ENCODE measurements at places on chromosomes 13 and 19. TPM values are rescaled to one million over a fixed set of nuclear protein-coding genes. Genes with fewer than 3 reads are reported as not detected.

Gene LRRC25
- not detected for total RNA-seq

Gene CCDC70
- not detected for total RNA-seq

Gene ZNF573
- total RNA-seq: 8.5 TPM

DNA sequence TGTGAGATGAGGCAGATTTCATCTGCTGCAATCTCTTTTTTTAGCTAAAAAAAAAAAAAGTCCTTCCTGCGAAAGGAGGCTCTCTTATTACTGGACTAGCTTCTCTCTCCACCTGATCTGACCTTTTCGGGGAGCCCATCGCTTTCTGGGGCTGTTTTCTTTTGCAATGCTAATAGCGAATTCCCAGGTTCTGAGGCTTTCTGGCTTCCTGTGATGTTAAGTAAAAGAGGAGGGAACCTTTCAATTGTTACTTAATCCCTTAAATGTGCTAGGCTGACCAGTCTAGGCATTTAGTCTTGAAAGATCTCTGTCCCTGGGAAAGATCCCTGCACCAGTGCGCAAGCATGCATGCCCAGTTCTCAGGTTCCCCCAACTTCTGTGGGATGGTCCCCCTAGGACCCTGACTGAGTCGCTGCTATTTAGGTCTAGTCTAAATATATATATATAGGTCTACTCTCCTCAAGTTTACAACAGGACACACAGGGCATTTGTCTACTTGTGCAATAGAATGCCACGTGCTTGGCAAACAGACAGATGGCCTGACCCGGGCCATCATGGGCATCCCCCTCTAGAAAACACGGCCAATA is 224.7 kb downstream of the ZNF536 start:
- H3K4me3 ChIP-seq: no peak overlapping the region
- H3K4me1 ChIP-seq: no peaks in the 10 kb centered on the region
- no peaks in the 10 kb centered on the region for H3K27me3 ChIP-seq
- DNase-seq: no peak

GRCh38 chr19:7098096-7098495 is 28.6 kb downstream of the ZNF557 start:
- no peak for DNase-seq
- H3K4me1 ChIP-seq: no peaks in the 10 kb centered on the region
- H3K27me3 ChIP-seq: no peaks in the 10 kb centered on the region
- peak overlapping the region; percentile 66 for H3K4me3 ChIP-seq
- H3K36me3 ChIP-seq: no peaks in the 10 kb centered on the region

DNA sequence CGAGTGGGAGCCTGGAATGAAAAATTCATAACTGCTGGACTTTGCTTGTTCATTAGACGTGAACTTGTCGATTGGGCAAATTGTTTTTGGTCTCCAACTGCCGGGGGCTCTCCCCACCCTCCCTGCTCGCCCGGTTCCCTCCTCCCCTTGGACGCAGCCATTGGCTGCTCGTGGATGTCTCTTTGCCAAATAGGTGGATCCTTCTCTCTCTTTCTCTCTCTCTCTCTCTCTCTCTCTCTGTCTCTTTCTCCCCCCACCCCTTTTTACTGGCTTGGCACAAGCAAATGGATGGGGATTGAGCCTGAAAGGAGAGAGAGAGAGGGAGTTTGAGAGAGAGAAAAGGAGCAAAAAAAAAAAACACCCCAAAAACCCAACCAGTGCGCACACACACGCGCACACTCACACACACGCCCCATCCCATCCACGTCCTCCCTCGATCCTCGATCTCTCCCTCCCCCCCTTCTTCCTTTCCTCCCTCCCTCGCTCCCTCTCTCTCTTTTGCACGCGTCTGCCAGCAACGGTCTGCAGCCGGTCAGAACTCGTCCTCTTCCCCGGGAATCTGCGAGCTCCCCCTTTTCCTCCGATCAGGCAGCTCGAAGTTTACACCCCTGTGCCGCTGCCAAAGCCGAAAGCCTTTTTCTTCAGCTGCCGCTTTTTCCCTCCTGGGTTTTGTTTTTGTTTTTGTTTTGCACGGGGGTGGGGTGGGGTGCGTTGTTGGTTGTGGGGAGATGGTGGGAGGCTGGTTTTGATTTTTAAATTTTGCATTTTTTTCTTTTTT is 27.8 kb downstream of the NFIX start:
- DNase-seq: peak; percentile 97
- H3K36me3 ChIP-seq: peaks cover 4% of the 10 kb centered on the region
- H3K27ac ChIP-seq: peak overlapping the region; percentile 80
- H3K4me1 ChIP-seq: peaks cover 30% of the 10 kb centered on the region
- no peaks in the 10 kb centered on the region for H3K27me3 ChIP-seq

GRCh38 chr13:91758724-91759123 is 360.3 kb downstream of the GPC5 start:
- no peak overlapping the region for H3K27ac ChIP-seq
- no peaks in the 10 kb centered on the region for H3K4me1 ChIP-seq
- H3K27me3 ChIP-seq: no peaks in the 10 kb centered on the region

GRCh38 chr13:20219577-20219976 is 12.5 kb downstream of the GJB6 start:
- H3K27ac ChIP-seq: no peak overlapping the region
- no peaks in the 10 kb centered on the region for H3K36me3 ChIP-seq
- H3K4me1 ChIP-seq: no peaks in the 10 kb centered on the region
- DNase-seq: no peak
- H3K27me3 ChIP-seq: peaks cover 16% of the 10 kb centered on the region
- no peak overlapping the region for H3K4me3 ChIP-seq

DNA sequence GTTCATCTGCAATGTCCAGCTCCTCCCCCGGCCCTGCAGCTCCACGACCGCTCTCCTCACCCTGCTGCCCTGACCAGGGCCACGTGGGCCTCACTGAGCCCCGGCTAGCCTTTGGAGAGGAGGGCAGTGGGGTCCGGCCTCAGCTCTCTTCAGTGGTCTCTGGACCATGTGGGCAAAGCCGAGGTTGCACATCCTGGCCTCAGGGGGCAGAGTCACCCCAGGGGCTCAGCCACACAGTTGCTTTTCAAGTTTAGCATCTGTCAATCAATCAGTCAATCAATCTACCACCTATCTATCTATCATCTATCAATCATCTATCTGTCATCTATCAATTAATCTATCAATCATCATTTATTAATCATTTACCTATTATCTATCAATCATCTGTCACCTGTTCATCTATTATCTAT is 3.0 kb upstream of the DIRAS1 start:
- no peaks in the 10 kb centered on the region for H3K36me3 ChIP-seq
- H3K4me1 ChIP-seq: no peaks in the 10 kb centered on the region
- peaks cover 5% of the 10 kb centered on the region for H3K27me3 ChIP-seq
- H3K27ac ChIP-seq: no peak overlapping the region

GRCh38 chr13:32537580-32538142 is 934 bp downstream of the N4BP2L2 start:
- no peaks in the 10 kb centered on the region for H3K27me3 ChIP-seq
- peak; percentile 51 for DNase-seq
- peak overlapping the region; percentile 78 for H3K4me3 ChIP-seq
- no peaks in the 10 kb centered on the region for H3K4me1 ChIP-seq

DNA sequence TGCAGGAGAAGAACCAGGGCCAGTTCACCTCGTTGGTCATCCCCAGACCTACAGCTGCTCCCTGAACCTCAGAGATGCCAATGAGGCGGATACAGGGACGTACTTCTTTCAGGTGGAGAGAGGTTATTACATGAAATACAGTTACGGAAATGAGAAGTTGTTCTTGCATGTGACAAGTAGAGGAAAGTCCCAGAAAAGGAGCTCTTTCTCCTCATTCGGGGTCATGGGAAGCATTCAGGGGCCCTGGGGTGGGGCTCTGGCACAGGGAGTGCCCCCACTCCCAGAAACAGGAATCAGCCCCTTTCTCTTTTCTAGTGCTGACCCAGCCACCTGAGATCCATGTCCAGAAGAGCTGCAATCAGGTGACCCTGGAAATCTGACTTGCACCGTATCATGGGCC is 4.5 kb upstream of the SIGLEC9 start:
- H3K4me1 ChIP-seq: no peaks in the 10 kb centered on the region
- no peak overlapping the region for H3K4me3 ChIP-seq
- DNase-seq: no peak
- H3K27me3 ChIP-seq: peaks cover 16% of the 10 kb centered on the region
- H3K36me3 ChIP-seq: no peaks in the 10 kb centered on the region

DNA sequence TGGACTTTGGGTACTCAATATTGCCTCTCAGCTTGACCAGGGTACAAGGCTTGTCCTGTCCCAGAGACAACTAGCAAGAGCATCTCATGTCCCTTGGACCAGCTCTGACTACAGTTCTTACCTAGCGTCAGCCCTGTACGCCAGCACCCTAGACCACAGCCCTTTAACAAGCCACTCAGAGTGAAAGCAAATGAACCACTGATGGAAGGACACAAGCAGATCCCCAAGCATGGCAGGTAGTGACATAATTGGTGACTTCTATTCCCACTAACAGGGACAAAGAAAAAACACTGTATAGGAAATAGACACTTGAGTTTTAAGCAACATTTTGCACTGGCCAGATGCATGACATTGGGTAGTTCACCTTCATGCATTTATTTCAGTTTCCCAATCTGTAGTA is 8.8 kb upstream of the LRCH1 start:
- H3K4me1 ChIP-seq: no peaks in the 10 kb centered on the region
- no peak for DNase-seq
- no peak overlapping the region for H3K4me3 ChIP-seq
- H3K27me3 ChIP-seq: no peaks in the 10 kb centered on the region
- H3K27ac ChIP-seq: no peak overlapping the region

DNA sequence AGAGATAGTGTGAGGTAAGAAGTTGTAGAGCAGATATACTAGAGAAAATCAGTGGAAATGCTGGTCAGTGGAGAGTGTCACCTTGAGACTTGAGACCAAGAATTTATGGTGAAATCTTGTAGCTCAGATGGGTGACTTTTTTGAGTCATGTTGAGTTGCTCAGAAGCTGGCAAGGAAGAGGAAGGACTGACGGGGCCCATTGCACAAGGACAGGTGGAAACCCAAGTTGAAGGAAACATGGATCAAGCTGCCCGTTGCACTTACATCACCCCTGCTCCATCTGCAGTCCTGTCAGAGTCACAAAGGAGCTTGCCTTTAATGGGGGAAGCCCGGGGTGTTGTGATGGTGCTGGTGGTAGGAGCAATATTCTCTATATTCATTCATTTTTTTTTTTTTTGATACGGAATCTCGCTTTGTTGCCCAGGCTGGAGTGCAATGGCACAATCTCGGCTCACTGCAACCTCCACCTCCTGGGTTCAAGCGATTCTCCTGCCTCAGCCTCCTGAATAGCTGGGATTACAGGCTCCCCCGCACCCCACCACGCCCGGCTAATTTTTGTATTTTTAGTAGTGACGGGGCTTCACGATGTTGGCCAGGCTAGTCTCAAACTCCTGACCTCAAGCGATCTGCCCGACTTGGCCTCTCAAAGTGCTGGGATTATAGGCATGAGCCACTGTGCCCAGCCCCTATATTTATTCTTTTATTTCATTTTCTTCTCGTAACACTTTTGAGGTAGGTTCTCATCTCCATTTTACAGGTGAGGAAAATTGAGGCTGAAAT is 27.4 kb downstream of the UBAC2 start:
- peaks cover 7% of the 10 kb centered on the region for H3K36me3 ChIP-seq
- DNase-seq: no peak
- H3K27me3 ChIP-seq: no peaks in the 10 kb centered on the region

GRCh38 chr13:30004204-30004603 is 153.8 kb upstream of the UBL3 start:
- H3K27ac ChIP-seq: no peak overlapping the region
- peaks cover 8% of the 10 kb centered on the region for H3K27me3 ChIP-seq
- DNase-seq: no peak
- no peaks in the 10 kb centered on the region for H3K4me1 ChIP-seq
- H3K4me3 ChIP-seq: no peak overlapping the region

- DNase-seq: no peak
- no peaks in the 10 kb centered on the region for H3K27me3 ChIP-seq
- no peak overlapping the region for H3K27ac ChIP-seq
- H3K4me1 ChIP-seq: no peaks in the 10 kb centered on the region
Observed at GRCh38 chr13:114269281-114269770, 12.1 kb upstream of the UPF3A start.

DNA sequence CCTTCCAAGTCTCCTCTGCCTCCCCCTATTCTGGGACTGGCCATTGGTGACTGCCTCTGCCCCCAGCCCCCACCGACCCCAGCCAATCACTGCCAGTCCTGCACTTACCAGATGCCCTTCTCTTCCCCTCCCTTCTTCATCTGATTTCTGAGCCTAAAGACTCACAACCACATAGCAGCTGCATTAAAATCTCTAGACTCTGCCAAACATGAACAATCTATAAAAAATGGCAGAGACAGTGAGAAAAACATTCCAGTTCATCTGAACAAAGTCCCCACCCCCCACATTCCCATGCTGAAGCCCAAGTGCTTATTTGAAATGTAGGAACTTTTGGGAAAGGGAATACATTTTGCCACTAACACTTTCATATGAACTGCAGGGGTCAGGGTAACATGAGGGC is 60.8 kb downstream of the KCTD12 start:
- no peak overlapping the region for H3K27ac ChIP-seq
- no peaks in the 10 kb centered on the region for H3K36me3 ChIP-seq
